ENCODE measurements at places on chromosomes 16 and 17. TPM values are rescaled to one million over a fixed set of nuclear protein-coding genes. Genes with fewer than 3 reads are reported as not detected.

The HBA2 gene
- not detected for total RNA-seq

GRCh38 chr17:7391307-7391706 lies 3.0 kb downstream of the PLSCR3 start:
- peaks cover 9% of the 10 kb centered on the region for H3K4me1 ChIP-seq
- DNase-seq, result no peak
- H3K36me3 ChIP-seq, result peaks cover 13% of the 10 kb centered on the region

The PRSS36 gene
- total RNA-seq, result 0.76 TPM

DNA sequence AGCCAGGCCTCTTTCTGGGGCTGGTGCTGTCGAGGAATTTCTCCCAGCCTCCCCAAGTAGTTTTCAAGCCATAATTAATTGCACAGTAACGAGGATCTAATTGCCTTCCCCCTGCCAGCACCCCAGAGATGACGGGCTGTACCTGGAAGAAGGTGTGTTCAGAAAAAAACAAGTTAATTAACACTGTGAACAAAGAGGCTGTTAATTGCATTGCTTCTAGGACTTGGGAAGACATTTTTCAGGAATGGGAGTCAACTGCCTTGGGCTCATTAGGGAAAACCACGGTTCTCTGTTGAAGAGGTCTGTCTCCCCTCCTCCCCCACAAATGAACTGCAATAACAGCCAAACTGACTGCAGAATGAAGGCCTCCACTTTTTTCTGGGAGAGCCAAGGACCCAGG lies 176.7 kb downstream of the CCT6B start:
- no peaks in the 10 kb centered on the region for H3K27me3 ChIP-seq
- no peak overlapping the region for H3K4me3 ChIP-seq
- no peak overlapping the region for H3K27ac ChIP-seq
- H3K4me1 ChIP-seq, result no peaks in the 10 kb centered on the region
- DNase-seq, result no peak

GRCh38 chr17:76176701-76177574 lies 35.9 kb upstream of the FOXJ1 start:
- no peaks in the 10 kb centered on the region for H3K4me1 ChIP-seq
- H3K27me3 ChIP-seq, result no peaks in the 10 kb centered on the region
- H3K36me3 ChIP-seq, result no peaks in the 10 kb centered on the region

GRCh38 chr17:74089380-74089779 lies 114.1 kb upstream of the RPL38 start:
- H3K4me1 ChIP-seq, result no peaks in the 10 kb centered on the region
- H3K36me3 ChIP-seq, result no peaks in the 10 kb centered on the region
- no peak for DNase-seq
- no peak overlapping the region for H3K4me3 ChIP-seq
- no peak overlapping the region for H3K27ac ChIP-seq
- peaks cover 6% of the 10 kb centered on the region for H3K27me3 ChIP-seq

GRCh38 chr16:83653785-83654184 lies 154.0 kb upstream of the HSBP1 start:
- H3K27ac ChIP-seq, result no peak overlapping the region
- H3K27me3 ChIP-seq, result no peaks in the 10 kb centered on the region
- DNase-seq, result no peak

- no peak overlapping the region for H3K27ac ChIP-seq
- no peak for DNase-seq
- H3K4me3 ChIP-seq, result no peak overlapping the region
- H3K27me3 ChIP-seq, result no peaks in the 10 kb centered on the region
These were observed 351.3 kb downstream of the SOX9 start for GRCh38 chr17:72472106-72472505.

DNA sequence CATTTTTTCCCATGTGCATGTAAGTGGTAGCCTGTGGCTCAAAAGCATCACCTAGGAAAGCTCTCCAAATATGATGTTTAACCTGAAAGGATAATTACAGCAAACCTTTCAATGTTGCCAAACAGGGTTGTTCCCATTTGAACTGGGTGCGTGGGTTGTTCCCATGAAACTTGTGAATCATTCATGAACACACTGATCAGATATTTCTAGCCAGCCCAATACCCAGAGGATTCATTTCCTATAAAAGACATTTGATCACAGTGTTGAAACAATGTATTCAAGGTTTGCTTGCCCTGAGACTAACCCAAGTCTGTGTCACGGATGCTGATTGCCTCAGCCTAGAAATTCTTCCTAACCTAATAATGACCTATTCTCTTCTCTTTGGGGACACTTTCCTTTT lies 12.9 kb downstream of the KRT39 start:
- peaks cover 4% of the 10 kb centered on the region for H3K27me3 ChIP-seq
- H3K4me3 ChIP-seq, result no peak overlapping the region
- DNase-seq, result no peak
- H3K27ac ChIP-seq, result no peak overlapping the region
- H3K36me3 ChIP-seq, result no peaks in the 10 kb centered on the region

- H3K4me1 ChIP-seq, result peaks cover 37% of the 10 kb centered on the region
- no peak overlapping the region for H3K27ac ChIP-seq
- H3K36me3 ChIP-seq, result peaks cover 26% of the 10 kb centered on the region
- H3K27me3 ChIP-seq, result no peaks in the 10 kb centered on the region
These were observed 14.9 kb downstream of the METRNL start for GRCh38 chr17:83094291-83094690.

DNA sequence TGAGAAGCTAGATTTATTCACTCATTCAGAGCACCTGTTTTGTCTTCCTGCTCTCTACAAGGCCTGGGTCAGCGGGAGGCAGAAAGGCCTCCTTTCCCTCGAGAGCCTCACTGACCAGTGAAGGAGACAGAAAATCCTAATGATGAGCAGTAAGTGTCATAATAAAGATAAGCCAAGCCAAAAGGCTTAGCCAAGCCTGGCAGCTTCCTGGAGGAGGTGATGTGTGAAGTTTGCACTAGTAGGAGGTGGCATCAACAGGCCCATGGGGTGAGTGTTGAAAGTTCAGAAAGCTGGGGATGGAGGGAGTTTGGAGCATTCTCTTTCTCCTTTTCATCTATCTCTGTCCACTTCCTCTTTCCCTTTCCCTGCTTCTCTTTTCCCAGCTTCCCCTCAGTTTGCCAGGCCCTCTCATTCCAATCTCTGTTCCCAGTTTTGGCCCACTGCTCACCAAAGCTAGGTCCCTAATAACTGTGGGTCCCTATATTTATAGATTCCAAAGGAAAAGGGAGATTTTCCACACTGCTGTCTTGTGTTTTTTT lies 16.5 kb upstream of the SPNS3 start:
- no peaks in the 10 kb centered on the region for H3K36me3 ChIP-seq
- DNase-seq, result no peak
- no peak overlapping the region for H3K27ac ChIP-seq
- no peaks in the 10 kb centered on the region for H3K27me3 ChIP-seq

GRCh38 chr17:50893183-50893993 lies 27.2 kb upstream of the TOB1 start:
- peaks cover 4% of the 10 kb centered on the region for H3K4me1 ChIP-seq
- H3K27me3 ChIP-seq, result peaks cover 26% of the 10 kb centered on the region
- H3K27ac ChIP-seq, result no peak overlapping the region
- no peak for DNase-seq
- no peaks in the 10 kb centered on the region for H3K36me3 ChIP-seq

The SEPTIN12 gene
- not detected for total RNA-seq

The CNGB1 gene
- not detected for total RNA-seq

DNA sequence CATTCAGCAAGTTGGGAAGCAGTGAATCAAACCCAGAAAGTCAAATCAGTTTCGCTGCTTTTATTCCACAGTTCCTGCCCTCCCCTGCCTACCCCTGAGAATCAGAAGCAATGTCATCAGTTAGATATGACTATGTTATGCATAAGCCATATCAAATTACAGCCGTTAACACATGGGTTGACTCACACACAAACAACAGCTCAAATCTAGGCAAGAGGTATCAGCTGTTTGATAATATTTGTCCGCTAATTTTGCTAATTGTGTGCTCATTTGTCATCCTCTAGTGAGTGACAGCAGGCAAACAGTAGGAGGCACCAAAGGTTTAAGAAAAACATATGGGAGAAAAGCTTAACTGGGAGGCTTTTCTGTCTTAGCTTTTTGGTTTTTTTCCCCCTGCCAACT lies 327.4 kb upstream of the CCL2 start:
- H3K27me3 ChIP-seq, result no peaks in the 10 kb centered on the region
- no peaks in the 10 kb centered on the region for H3K36me3 ChIP-seq
- DNase-seq, result no peak
- H3K27ac ChIP-seq, result no peak overlapping the region
- no peak overlapping the region for H3K4me3 ChIP-seq

GRCh38 chr17:46986366-46986765 lies 7.3 kb upstream of the RPRML start:
- peaks cover 44% of the 10 kb centered on the region for H3K27me3 ChIP-seq
- H3K27ac ChIP-seq, result no peak overlapping the region
- H3K4me3 ChIP-seq, result no peak overlapping the region
- H3K36me3 ChIP-seq, result no peaks in the 10 kb centered on the region

DNA sequence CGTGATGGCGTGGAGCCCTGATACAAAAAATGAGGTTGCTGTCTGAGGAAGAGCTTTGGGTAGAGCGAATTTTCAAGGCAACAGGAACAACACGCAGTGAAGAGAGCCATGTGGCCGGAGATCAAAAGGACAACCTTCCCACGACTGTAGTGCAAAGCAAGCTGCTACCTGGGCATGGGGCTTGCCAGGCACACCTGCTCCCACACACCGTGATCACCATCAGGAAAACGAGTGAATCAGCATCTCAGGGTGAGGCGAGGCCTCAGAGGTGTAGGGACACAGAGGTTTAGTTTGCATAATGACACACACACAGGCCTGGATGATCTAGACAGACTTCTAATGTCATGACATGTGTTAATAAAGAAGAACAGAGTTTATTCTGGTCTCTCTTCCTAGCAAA lies 65.7 kb downstream of the PARN start:
- no peak overlapping the region for H3K27ac ChIP-seq
- no peak for DNase-seq
- peaks cover 24% of the 10 kb centered on the region for H3K4me1 ChIP-seq
- no peak overlapping the region for H3K4me3 ChIP-seq
- no peaks in the 10 kb centered on the region for H3K27me3 ChIP-seq

- H3K27ac ChIP-seq, result no peak overlapping the region
- no peak overlapping the region for H3K4me3 ChIP-seq
- H3K4me1 ChIP-seq, result peaks cover 37% of the 10 kb centered on the region
- no peak for DNase-seq
- peaks cover 9% of the 10 kb centered on the region for H3K36me3 ChIP-seq
These were observed 6.4 kb downstream of the CASKIN2 start for GRCh38 chr17:75508931-75509361.

DNA sequence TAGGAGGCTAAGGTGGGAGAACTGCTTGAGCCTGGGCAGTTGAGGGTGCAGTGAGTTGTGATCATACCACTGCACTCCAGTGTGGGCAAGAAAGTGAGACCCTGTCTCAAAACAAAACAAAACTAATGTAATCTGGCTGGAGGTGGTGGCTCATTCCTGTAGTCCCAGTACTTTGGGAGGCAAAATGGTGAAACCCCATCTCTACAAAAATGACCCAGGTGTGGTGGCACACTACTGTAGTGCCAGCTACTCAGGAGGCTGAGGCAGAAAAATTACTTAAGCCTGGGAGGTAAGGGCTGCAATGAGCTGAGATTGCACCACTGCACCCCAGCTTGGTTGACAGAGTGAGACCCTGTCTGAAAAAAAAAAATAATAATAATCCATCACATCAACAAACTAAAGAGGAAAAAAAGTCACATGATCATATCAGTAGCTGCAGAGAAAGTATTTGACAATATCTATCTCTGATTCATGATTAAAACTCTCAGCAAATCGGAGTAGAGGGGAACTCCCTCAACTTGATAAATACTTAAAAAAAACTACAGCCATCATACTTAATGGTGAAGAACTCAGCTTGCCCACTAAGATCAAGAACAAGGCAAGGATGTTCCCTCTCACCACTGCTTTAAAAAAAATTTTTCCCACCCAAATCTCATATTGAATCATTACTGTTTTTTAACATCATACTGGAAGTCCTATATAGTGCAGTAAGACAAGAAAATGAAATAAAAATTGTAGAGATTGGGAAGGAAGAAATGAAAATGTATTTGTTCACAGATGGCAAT lies 31.0 kb downstream of the DHRS7B start:
- no peak overlapping the region for H3K4me3 ChIP-seq
- no peak overlapping the region for H3K27ac ChIP-seq
- H3K27me3 ChIP-seq, result no peaks in the 10 kb centered on the region
- peaks cover 10% of the 10 kb centered on the region for H3K4me1 ChIP-seq
- DNase-seq, result no peak

- DNase-seq, result no peak
- peaks cover 34% of the 10 kb centered on the region for H3K36me3 ChIP-seq
- no peaks in the 10 kb centered on the region for H3K27me3 ChIP-seq
- H3K4me1 ChIP-seq, result no peaks in the 10 kb centered on the region
These were observed 102.3 kb upstream of the C17orf78 start for GRCh38 chr17:37273409-37274051.
